ENCODE measurements at places on chromosomes 5 and 9.
A peak's percentile ranks its signal among the peaks of the same experiment; 100 is the strongest.

DNA sequence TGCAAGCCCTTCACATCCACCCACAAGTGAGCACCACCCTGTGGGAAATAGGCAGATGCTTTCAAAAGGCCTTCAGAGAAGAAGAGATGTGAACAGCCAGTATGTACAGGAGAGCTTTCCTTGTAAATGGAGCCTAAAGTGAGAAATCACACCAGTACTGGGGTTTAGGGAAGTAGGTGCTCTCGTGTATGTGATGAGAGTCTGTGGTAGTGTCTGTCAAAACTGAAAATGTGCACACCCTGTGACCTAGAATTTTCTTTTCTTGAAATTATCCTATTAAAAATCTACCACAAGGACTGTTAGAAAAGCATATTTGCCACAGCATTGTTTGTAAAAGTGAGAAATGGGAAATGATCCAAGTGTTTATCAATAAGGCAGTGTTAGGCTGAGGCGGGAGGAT is 16.6 kb downstream of the OTULINL start:
- DNase-seq, result no peak

DNA sequence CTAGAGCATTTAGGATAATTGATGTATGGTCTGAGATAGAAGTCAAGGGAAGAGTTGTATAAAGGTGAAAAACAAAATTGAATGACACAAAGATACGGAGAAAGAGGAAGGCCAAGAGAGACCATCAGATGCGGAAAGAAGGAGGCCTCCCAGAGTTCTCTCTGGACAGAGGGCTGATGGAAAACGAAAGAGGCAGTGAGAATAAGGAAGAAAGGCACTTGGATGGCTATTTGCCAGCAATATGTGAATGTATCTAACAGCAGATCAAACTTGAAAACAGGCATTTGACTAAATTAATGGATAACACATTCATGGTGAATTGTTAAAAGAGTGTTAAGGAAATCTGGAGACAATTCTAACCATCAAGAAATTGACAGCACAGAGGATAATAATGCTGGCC is 2.4 kb upstream of the DOCK8 start:
- no peak for DNase-seq

DNA sequence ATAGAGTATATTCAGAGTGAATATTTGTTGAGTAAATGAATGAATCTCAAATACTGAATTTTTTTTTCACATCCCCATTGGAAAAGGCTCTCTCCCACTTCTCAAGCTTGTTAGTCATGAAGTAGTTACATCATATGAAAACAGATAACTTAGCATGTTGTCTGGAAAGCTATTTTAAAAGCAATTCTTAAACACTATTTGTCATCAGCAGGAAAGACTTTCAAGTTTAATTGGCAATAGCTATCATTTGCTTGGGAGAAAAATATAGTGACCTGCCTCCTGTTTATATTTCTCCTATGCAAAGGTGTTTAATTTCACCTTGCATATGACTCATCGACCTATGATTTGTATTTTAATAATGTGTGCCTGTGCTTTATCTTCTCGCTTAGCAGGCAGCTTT is 499.8 kb upstream of the GRIA1 start:
- DNase-seq, result no peak

- DNase-seq, result no peak
Observed at GRCh38 chr9:129405089-129405826, 215.6 kb downstream of the C9orf50 start.

GRCh38 chr9:125797930-125798329 is 50.8 kb downstream of the PBX3 start:
- DNase-seq, result no peak

DNA sequence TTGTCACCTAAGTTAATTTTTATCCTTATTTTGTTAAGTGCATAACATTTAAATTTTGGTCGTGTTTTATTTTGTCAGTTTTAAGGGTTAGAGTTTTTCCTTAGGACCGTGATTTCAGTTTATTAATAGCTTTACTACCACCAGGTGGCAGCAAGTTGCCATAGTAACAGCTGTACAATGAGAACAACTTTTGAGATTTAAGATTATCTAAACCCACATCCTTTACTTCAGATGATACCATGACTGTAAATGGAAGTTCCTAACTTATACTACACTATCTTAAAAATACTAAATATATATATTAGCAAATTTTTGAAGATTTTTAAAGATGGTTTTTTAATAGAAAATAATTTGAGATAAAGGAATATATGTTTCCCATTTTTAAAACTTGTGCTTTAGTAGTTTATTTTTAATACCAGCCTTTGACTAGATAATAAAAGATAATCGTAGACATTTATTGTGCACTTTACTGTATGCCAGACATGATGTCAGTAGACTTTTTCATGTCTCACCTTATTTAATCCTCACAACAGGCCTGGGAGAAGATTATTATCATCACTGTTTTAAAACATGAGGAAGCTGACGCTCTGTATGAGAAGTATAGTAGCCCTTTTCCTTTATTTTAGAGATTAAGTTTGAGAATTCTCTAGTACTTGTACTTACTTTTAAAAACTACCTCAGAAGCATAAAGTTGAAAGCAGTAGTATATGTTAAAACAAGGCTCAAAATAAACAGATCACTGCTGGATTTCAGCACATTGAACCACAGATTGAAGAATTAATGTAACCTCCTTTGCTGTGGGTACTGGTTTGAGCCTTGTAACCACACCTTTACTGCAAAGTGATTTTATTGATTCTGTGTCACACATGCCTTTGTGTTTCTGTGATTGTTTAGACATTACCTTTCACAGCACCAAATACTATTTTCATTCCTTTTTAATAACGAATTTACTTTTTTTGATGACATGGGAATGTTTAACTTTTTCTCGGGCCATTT is 27.5 kb downstream of the SREK1 start:
- peak; percentile 11 for DNase-seq

GRCh38 chr5:135600971-135601381 is 22.2 kb upstream of the CXCL14 start:
- no peak for DNase-seq

- DNase-seq, result peak; percentile 4
Observed at GRCh38 chr5:95892784-95893354, 68.8 kb downstream of the ELL2 start.

DNA sequence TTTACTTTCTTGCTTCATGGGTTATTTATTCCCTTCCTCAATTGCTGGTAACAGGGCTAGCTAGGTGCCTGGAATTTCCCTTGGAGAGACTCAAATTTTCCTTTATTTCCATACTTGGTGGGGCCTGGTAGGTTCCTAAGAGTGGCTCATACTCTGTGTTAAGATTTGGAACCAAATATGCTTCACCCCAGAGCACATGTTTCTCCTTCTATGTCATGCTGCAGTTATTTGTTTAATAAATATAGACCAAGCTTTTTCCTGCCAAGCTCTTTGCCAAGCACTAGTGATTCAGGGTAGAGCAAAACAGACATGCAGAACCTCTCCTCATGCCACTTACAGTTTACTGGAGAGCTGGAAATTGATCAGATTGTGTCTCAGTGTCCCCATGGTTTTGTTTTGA is 290.3 kb upstream of the SGCD start:
- DNase-seq, result no peak

DNA sequence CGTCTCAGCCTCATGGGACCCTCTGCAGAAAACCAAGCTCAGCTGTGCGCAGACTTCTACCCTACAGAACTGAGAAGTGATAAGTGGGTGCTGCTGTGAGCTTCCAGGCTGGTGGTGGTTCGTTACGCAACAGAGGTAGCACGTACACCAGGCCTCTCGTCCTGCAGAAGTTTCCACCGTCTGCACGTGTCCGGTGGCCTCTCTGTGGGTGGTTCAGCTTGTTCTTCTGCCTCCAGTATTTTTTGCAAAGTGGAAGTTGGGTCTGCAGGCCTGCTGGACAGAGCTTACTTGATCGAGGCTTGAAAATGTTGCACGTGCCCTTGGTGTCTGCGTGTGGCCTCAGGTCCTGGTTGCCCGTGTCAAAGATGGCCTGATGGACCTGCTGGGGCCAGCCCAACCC is 27.5 kb downstream of the KCNT1 start:
- no peak for DNase-seq

GRCh38 chr5:57335092-57335660 is 147.4 kb downstream of the ACTBL2 start:
- DNase-seq, result no peak

- no peak for DNase-seq
Observed at GRCh38 chr5:133981714-133982113, 13.3 kb upstream of the C5orf15 start.

- no peak for DNase-seq
Observed at GRCh38 chr9:90088434-90088833, 483.6 kb downstream of the GADD45G start.

- no peak for DNase-seq
Observed at GRCh38 chr5:150780816-150781221, 2.3 kb downstream of the SMIM3 start.

- DNase-seq, result peak; percentile 28
Observed at GRCh38 chr5:16690243-16690852, 73.6 kb upstream of the RETREG1 start.

DNA sequence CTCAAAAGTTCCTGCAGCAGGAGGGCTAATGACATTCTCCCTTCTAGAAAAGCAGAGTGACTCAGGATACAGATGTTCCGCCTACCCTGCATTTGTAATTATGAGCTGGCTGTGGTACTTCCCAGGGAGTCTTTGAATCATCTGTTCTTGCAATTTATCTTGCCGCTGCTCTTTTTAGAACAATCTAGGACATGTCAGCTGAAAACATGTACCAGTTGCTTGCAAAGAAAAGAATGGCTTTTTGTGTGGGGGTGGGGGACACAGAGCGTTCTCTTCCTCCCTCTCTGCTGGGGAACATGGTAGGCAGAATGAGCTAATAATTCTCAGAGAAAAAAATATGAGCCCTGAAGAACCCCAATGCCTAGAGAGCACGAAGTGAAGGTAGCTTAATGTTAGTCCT is 51.7 kb upstream of the TUT7 start:
- no peak for DNase-seq

DNA sequence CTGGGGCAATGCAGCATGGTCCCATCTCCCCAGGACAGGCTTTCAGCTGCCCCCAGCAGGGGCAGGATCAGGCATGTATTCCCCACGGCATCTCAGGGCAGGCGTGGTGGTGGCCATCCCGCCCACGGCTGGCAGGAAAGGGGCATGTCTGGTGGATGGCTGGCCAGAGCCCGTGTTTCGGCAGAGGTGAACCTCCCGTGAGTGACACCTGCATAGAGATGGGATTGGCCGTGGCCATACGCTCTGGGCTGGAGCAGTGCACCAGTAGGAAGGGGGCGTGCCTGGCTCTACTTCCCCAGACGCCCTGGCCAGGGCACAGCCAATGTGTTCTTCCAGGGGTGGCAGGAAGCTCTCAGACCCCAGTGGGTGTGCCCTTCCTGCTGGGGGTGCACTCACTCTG is 139.1 kb downstream of the ZNF354C start:
- DNase-seq, result no peak

DNA sequence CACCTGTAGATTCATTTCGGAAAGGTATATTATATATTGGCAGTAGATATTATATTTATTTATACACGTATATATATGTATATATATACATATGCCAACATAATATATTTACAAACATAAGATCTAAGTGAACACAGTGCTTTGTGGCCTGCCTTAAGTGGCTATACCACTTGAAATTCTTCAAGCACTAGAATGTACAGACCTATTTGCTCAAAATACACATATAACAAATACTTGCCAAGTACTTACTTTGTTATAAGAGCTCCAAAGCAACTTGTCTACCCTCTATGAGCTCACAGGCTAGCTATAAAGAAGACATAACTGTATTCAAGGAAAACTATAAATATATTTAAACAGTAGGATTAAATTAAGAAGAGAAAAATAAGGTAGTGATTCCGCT is 33.6 kb upstream of the SLC36A1 start:
- no peak for DNase-seq

- DNase-seq, result no peak
Observed at GRCh38 chr5:176844706-176845391, 34.5 kb downstream of the UNC5A start.

DNA sequence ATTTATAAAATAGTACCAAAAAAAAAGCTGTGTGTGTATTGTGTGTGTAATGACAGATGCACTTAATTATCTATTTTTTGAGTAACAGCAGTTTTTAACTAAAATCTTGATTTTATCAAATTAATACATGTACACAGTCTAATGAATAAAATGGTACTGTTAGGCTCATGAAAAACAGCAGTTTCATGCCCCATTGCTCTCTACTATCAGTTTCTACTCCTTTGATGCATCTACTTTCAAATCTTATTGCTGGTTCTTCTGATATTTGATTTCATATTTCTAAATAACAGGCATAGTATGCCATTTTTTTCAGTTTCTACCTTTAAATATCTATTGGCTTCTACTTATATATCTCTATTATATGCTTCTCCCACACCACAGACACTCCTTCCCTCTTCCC is 117.4 kb downstream of the CCDC171 start:
- no peak for DNase-seq

DNA sequence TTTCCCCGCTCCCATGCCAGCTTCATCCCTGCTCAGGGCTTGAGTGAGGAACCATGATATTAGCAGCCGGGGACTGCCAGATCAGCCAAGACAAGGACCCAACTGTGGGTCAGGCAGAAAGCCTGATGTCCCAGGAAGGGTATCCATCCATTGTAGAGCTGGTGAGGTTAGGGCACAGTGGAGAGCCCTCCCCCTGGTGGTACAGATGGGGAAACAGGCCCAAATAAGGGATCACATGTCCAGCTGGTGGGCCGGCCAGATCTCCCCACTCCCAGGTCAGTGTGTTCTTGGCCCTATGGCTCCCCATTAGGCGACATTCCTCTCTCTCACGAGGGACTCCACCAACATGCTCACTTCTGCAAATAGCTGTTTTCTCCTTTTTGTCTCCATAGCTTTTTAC is 9.0 kb downstream of the CDX1 start:
- DNase-seq, result no peak

DNA sequence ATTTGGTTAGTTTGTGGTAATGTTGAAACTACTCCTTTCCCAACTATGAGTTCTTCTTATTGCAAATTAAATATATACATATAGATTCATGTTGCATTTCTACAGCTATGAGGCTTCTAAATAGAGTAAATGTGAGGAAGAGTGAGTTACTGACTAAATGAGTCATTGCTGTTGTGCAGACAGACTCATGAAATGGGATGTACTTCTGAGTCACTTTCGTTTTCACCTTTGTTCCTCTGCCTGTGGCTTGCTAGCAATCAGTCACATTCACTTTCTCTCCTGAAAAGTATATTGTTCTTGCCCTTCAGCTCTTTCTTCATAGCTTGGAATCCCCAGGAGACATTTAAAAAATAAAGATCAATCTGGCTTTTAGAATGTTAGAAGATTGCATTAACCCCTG is 295.5 kb upstream of the SMC2 start:
- DNase-seq, result peak; percentile 16

- DNase-seq, result no peak
Observed at GRCh38 chr9:3903906-3904305, 378.1 kb upstream of the RFX3 start.

- no peak for DNase-seq
Observed at GRCh38 chr9:34349324-34349723, 20.0 kb downstream of the NUDT2 start.
